Activated CD8-positive, alpha-beta memory T cell treated with anti-CD3 and anti-CD28 coated beads for 36 hours (primary cell): ENCODE measurements at places on chromosomes 13 and 19. TPM values are rescaled to one million over a fixed set of nuclear protein-coding genes. Genes with fewer than 3 reads are reported as not detected.

Gene PBX4
- total RNA-seq, result 13.6 TPM

Gene ASF1B
- 79.7 TPM for total RNA-seq

Gene P2RY11
- total RNA-seq, result 68.6 TPM

Gene KANK3
- total RNA-seq, result 1.0 TPM

Gene LEUTX
- not detected for total RNA-seq

Gene PRTN3
- total RNA-seq, result not detected

Gene LSR
- total RNA-seq, result 25.3 TPM

Gene TMEM86B
- 7.6 TPM for total RNA-seq

Gene PPFIA3
- 4.7 TPM for total RNA-seq

Gene TMEM190
- total RNA-seq, result not detected

Gene LRP3
- 0.17 TPM for total RNA-seq

Gene FPR1
- total RNA-seq, result not detected

Gene SMIM7
- total RNA-seq, result 56.1 TPM

Gene ZNF345
- total RNA-seq, result 3.8 TPM

Gene STOML3
- total RNA-seq, result not detected

Gene TMEM150B
- total RNA-seq, result not detected

Gene NRTN
- 0.25 TPM for total RNA-seq

Gene NCR1
- total RNA-seq, result 0.38 TPM

Gene CGB8
- not detected for total RNA-seq

Gene FAM83E
- 4.6 TPM for total RNA-seq

Gene ARRDC5
- 0.17 TPM for total RNA-seq

Gene ICAM5
- 3.8 TPM for total RNA-seq

Gene IFNL4
- total RNA-seq, result 0.25 TPM

Gene FUT6
- total RNA-seq, result not detected

Gene SPART
- total RNA-seq, result 9.4 TPM

Gene SOHLH2
- total RNA-seq, result not detected

Gene IGFL3
- not detected for total RNA-seq

Gene CGB1
- not detected for total RNA-seq

Gene SELENOV
- total RNA-seq, result not detected

Gene PODNL1
- total RNA-seq, result 0.21 TPM

Gene SLC25A41
- 0.38 TPM for total RNA-seq

Gene SHC2
- not detected for total RNA-seq

Gene CYP2A6
- total RNA-seq, result not detected

Gene OLFM4
- total RNA-seq, result not detected

Gene GJB6
- 8.3 TPM for total RNA-seq

Gene PGLYRP2
- not detected for total RNA-seq

Gene ONECUT3
- not detected for total RNA-seq

Gene MCEMP1
- total RNA-seq, result not detected

Gene PROZ
- total RNA-seq, result not detected

Gene CILP2
- 0.30 TPM for total RNA-seq

Gene IFNL1
- not detected for total RNA-seq

Gene NLRP9
- not detected for total RNA-seq

Gene C5AR1
- total RNA-seq, result 0.99 TPM

Gene ENOX1
- total RNA-seq, result 0.10 TPM

Gene DACH1
- total RNA-seq, result not detected

Gene RYR1
- total RNA-seq, result 0.95 TPM

Gene ZNF493
- total RNA-seq, result 10.2 TPM

Gene MEDAG
- total RNA-seq, result not detected
